Stimulated activated CD8-positive, alpha-beta memory T cell treated with anti-CD3 and anti-CD28 coated beads, Interleukin-15, amount 100 ng/mL, for 4 hours (primary cell): ENCODE measurements at places on chromosomes 7 and 10.

GRCh38 chr7:37990337-37990736 is 69.9 kb downstream of the EPDR1 start:
- no peak for DNase-seq

DNA sequence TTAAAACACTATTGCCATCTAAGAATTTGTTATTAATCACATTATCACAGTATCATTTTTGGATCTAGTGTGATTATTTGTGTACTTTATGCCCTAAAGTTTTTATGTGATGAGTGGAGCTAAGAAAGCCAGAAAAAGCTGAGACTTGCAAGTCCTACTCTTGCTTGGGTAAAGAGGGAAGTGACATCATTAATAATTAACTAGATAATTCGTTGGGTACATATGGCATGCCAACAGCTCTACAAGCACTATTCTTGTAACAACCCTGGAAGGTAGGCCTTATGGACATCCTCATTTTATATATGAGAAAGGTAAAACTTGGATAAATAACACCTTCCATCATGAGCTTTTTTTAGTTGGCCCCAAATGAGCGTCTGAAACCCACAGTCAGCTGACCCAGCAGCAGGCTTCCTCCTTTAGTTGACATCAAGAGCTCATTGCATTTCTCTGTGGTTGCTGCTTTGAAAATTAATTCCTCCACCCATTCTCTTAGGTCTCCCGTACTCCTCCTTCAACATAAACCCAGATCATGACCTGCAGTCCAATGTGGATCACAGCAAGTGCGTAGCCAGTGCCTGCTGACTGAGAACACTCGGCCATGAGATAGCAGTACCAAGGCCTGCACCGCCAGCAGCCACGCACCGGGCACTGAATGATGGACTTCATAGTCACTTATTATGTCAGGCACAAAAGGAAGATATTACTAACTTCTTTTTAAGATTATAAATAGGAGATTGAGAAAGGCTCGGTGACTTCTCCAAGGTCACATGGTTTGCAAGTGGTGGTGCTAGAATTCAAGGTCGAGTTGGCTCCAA is 292.0 kb upstream of the AOAH start:
- DNase-seq: no peak

GRCh38 chr7:96246919-96247318 is 75.0 kb downstream of the SLC25A13 start:
- DNase-seq: no peak

- no peak for DNase-seq
These were observed 80.6 kb downstream of the GLI3 start for GRCh38 chr7:42156291-42156865.

- no peak for DNase-seq
These were observed 35.3 kb downstream of the PALD1 start for GRCh38 chr10:70513848-70514309.

DNA sequence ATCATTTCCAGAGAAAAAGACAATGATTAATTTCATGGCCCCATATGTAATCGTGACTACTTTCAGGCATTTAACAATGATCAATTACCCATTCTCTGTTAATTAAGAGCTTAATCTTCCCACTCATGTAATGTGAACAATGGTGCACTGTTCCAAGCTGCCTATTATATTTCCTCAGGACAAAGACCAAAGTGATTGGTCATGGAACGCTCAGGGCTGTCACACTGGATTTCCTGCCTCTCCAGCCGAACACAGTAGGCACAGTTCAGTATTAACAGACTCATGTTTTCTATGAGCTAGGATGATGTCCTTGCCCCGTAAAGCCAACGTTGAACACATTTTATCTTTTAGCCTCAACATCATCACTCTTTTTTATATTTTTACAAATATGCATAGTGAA is 142.7 kb upstream of the FZD8 start:
- no peak for DNase-seq

- no peak for DNase-seq
These were observed 113.1 kb downstream of the C10orf105 start for GRCh38 chr10:71606257-71607081.

GRCh38 chr7:133776266-133776665 is 350.9 kb upstream of the LRGUK start:
- no peak for DNase-seq

GRCh38 chr7:43039346-43039745 is 73.1 kb upstream of the HECW1 start:
- no peak for DNase-seq

- DNase-seq: peak; percentile 20
These were observed 88.4 kb downstream of the BEND7 start for GRCh38 chr10:13440185-13441061.

GRCh38 chr7:73433924-73434700 is 534 bp downstream of the FZD9 start:
- DNase-seq: no peak

DNA sequence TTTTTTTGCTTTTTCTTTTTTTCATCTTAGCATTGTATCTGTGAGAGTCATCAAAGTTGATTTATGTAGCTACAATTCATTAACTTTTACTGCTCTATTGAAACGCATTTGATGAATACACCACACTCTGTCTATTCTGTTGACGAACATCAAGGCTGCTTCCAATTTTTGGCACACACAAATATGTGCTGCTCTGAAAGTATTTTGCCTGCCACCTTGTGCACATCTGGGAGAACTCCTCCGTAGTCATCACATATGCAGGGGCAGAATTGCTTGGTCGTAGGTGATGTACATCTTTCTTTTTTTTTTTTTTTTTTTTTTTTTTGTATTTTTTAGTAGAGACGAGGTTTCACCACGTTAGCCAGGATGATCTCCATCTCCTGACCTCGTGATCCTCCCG is 796.8 kb downstream of the KCNMA1 start:
- no peak for DNase-seq

GRCh38 chr7:111168182-111168581 is 77.3 kb downstream of the LRRN3 start:
- no peak for DNase-seq

- DNase-seq: no peak
These were observed 208.7 kb upstream of the ZNF32 start for GRCh38 chr10:43857206-43857930.

DNA sequence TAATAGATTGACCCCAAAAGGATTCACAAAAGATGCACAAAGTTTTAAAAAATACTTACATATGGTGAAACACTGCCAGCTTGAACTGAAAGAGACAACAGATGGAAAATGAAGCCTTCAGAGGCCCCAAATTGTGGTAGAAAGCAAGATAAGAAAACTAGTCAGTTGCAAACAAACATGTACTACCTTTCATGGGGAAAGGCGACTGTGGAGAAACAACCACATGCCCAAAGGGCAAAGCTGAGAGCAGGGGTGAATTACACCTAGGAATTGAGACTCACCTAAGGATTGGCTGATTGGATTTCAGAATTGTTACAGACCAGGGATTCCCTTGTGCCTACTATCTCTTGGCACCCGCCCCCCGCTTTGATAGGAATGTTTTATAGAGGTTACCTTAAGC is 13.1 kb downstream of the EPC1 start:
- DNase-seq: no peak

GRCh38 chr10:86017841-86018734 is 348.5 kb downstream of the GRID1 start:
- DNase-seq: no peak

DNA sequence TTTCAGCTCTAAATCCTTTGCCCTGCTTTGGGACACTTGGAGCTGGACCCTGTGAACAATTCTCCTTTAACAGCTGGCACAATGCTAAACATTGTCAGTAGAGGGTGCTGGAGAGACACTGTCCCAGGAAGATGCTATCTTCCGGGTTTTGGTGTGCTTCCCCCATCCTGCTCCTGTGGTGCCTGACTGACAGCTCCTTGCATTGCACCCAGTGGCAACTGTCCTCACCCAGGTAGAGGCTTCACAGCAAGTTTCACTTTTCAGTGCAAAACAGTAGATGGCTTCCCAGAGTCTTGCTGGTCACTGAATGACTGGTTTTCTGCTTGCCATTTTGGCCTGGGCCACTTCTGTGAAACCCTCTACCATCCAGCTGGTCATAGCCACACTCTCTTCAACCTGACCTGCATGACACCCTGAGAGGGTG is 77.3 kb downstream of the CDC14C start:
- no peak for DNase-seq

DNA sequence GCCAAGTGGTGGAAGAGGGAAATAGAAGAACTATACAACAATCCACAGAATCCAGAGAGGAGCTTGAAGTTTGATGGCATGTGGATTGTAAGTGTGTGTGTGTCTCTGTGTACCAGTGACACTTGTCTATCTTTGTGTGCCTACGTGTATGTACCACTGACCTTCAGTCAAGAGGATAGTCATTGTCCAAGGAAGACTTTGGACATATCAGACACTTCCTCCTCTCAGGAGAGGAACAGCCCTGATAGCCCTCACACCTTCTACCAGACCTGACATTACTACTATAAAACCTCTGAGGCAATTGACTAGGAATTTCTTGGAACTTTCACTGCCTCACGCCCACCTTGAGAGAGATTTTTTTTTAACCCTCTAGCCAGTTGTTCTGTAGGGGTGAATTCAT is 19.6 kb upstream of the MGAM2 start:
- no peak for DNase-seq

DNA sequence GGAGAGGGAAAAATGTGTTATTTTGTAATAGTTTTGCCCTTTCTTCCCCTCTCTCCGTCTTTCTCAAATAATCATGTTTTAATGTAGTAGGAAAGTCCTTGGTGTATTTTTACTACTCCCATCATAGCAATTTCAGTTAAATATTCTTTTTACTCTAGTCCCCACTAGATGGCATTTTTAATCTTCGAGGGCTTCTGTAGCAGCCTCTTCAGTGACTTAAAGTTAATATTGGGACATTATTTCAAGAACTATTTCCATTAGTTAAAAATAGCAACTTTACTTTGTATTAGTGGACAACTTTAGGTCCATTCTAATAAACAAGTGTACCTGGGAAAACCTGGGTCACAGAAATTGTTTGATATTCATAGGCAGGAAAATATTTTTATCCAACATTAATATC is 23.0 kb downstream of the EDRF1 start:
- no peak for DNase-seq

GRCh38 chr10:124944982-124945381 is 3.1 kb downstream of the ZRANB1 start:
- DNase-seq: no peak
